ENCODE measurements at places on chromosomes 1 and 21.

GRCh38 chr1:31510304-31510703 lies 66.0 kb upstream of the TINAGL1 start:
- DNase-seq: peak; percentile 30

- no peak for DNase-seq
Observed at GRCh38 chr1:161106431-161106830, 8.3 kb downstream of the KLHDC9 start.

GRCh38 chr1:171127501-171127900 lies 36.8 kb downstream of the FMO3 start:
- DNase-seq: no peak

DNA sequence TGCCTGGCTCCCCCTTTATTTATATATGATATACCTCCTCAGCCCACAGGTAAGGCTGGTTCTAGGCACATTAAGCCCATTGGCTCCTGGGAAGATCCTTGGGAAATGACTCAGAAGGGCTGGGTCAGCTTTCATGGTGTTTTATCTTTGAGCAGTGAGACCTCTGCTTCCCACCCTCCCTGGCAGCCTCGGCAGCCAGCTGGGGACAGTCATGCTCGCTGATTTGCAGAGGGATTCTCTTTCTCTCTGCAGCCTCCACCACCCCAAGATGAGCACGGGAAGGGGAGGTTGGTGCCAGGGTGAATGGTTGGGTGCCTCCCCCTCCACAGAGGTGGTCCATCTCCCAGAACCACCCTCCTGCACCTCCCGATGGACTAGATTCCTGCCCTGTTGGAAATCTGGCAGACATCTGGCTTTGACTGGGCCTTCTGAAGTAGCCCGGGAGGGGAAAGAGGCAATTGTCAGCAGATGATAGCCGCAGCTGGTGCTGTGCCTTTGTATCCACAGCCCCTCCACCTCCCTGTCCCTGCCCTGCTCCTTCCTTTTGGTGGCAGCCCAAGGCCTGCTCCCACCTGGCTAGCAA lies 24.6 kb downstream of the IER5 start:
- peak; percentile 43 for DNase-seq

DNA sequence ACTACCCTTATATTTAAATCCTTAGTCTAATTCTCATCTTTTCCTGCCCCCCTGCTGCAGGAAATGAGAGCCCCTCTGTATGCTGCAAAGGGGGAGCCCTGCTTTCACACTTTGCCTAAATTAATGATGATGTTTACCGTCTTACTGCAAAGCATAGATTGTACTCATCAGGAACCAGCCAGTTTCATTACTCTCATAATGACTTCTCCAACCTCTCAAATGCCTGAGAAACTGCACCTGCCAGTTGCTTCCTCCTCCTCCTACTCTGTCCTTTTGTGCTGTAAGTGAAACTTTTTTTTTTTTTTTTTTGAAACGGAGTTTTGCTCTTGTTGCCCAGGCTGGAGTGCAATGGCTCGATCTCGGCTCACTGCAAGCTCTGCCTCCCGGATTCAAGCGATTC lies 101.7 kb downstream of the ADSS2 start:
- DNase-seq: peak; percentile 44

DNA sequence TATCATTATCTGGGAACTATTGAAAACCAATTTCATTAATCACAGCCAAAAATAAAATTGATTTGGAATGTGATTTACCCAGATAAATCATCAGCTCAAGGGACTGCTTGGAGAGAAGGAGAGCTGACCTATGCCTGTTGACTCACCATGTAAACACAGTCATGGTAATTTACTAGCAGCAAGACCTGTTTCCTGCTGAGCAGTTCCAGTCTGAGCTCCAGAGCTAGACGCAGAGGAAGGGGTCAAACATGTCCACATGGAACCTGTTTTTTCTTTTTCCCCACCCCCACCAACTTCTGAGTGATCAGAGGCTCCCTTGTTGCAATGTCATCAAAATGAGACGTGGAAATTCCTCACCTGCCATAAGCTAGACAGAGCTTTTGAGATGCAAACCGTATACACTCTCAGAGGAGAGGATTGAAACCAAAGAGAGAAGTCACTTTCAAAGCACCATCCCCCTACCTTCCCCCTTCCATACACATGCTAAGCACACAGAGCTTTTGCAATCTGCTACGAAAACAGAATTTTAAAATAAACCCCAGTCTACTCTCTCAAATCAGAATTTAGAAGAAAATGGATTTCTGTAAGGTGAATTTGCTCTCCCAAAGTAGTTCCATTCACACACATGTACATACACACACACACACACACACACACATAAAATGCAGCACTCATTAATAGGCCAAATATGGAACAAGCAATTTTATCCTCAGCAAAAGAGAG lies 55.9 kb upstream of the PTGFRN start:
- peak; percentile 87 for DNase-seq

GRCh38 chr1:8497210-8497819 lies 179.4 kb downstream of the SLC45A1 start:
- peak; percentile 41 for DNase-seq

DNA sequence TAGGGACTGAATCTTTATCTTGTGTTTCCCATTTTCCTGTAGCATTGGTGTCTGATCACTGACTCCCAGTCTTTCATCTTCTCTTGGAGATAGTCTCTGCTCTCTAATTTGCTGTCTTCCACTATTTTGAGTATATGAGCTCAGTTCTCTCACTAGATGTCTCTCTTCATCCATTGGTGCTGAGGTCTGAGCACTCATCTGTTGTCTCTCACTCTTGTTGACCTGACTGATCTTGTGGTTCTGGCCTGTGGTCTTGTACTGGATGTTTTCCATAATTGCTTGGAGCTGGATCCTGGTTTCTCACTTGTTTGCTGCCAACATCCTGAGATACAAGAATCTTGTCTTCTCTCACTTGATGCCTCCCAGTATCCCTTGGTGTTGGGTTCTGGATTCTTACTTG lies 25.1 kb upstream of the S100A11 start:
- DNase-seq: no peak

- peak; percentile 64 for DNase-seq
Observed at GRCh38 chr1:35708441-35708921, 10.2 kb downstream of the C1orf216 start.

DNA sequence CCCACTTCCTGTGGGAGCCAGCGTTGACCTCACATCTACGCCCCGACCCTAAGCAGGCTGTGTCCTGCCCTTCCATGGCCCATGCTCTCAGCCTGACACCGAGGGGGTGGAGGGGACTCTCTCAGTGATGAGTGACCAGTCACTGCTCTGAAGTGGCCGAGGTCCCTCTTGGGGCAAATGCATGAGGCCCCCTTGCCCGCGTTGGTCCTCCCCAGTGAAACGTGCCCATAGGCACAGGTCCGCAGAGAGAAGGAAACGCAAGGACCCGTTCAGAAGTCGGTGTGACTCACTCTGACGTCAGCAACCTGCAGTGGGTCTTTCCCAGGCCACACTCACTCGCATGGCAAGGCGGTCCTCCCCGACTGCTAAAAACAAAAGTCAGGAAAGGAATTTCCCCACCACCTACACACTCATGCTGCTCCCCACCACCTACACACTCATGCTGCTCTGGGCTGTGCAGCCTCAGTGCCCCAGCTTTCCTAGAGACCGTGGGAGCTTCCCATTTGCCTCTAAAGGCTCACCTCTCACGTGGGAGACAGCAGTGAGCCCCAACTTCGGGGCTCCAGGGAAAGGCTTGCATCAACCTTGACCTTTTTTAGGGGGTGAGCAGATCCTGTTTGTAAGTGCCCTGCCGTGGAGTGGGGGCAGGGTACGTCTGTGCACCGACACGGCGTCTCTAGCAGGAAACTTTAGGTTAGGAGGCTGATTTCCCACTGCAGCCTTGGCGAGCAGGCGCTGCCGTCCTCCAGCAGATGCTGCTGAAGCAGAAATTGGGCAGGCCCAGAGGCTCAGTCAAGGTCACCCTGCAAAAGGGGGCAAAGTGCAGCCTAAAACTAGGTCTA lies 11.4 kb downstream of the UBASH3A start:
- peak; percentile 86 for DNase-seq

- DNase-seq: no peak
Observed at GRCh38 chr21:39447264-39447663, 1.7 kb upstream of the LCA5L start.

GRCh38 chr1:85615586-85616363 lies 35.2 kb downstream of the CCN1 start:
- DNase-seq: peak; percentile 13

- DNase-seq: no peak
Observed at GRCh38 chr1:53107090-53107489, 35.3 kb downstream of the SLC1A7 start.

DNA sequence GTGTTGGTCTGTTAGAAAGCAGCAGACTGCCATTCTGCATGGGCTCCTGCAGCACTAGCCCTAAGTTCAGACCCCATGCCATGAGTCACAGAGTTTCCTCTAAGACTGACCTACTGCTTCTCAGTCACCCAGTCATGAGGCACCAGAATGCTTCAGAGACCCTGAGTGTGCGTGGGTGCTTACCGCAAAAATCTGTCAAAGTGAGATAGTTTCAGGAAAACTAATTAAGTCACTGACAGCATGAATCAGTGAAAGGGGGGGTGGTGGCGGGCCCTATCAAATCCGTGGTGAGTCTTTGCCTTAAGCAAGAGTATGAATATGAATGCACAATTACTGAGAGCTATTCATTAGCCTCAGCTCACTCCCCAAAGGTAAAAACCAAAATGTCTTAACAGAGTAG lies 98.1 kb downstream of the KCTD3 start:
- no peak for DNase-seq

- DNase-seq: peak; percentile 97
Observed at GRCh38 chr1:220235462-220235861, 36.8 kb downstream of the RAB3GAP2 start.

DNA sequence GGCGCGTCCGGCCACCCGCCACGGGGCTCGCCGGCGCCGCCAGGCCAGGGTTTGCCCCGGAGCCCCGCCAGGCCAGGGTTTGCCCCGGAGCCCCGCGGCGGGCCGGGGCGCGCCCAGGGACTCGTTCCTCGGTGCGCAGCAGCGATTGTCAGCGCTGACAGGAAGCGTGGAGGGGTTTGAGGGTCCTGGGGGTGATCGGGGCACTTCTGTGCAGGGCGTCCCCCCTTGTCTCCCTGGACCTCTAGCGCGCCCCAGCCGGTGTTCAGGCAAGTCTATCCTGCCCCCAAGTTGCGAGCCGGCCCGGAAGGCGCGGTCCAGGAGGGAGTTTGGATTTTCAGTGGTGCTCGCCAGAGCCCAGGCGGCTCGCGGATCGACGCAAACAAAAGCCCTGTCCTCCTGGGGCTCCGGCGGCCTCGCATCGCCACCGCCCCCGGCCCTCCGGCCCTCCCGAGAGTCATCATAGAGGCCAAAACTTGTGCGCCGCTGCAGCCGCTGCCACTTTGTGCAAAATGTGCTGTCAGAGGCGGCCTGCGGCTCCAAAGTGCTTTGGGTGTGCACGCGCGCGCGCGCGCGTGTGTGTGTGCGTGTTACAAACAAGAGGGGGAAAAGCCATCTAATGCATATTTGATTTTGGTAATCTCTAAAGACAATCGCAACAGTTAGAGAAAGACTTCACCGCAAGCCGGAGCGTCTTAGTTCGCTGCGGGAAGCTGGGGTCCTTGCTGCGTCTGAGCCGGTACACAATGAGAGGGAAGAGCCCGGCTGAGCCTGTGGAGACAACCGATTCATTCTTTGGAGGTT lies 1.0 kb downstream of the ROR1 start:
- peak; percentile 80 for DNase-seq

DNA sequence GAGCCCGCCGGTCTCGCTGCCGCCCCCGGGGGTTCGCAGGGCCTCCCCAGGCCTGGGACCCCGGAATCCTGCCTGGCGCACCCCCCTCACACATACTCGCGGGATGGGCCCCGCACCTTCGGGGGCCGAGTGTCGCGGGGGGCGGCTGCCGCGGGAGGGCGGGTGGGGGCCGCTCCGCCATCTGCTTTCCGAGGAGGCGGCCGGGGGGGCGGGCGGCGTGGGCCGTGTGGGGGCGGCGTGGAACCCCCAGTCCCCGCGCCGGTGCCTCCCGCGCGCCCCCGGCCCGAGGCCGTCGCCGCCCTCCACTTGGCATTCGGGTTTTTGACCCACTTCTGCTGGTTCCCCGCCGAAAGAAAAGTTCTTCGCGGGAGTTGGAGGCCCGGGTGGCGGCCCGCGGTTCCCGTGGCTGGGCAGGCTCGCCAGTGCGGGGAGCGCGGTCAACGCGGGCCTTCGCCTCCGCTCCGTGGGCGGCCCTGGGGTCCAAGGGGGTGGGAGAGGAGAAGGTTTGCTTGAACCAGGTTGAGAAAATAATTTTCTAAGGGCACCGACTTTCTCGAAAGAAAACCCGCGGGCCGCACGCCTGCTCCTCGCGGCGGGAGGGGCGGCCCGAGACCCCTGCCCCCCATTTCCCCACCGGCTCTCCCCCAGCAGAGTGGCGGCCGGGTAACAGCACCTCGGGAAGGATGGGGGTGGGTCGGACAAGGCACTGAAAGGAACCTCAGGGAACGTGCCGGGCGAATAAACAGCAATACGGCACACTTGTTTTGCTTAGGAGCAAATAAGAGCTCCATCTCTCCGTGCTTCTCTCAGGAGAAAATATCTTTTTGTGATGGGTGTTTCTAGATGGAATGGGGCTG lies 1.6 kb downstream of the PHF13 start:
- peak; percentile 29 for DNase-seq

- no peak for DNase-seq
Observed at GRCh38 chr21:37369307-37369854, 2.8 kb downstream of the DYRK1A start.

DNA sequence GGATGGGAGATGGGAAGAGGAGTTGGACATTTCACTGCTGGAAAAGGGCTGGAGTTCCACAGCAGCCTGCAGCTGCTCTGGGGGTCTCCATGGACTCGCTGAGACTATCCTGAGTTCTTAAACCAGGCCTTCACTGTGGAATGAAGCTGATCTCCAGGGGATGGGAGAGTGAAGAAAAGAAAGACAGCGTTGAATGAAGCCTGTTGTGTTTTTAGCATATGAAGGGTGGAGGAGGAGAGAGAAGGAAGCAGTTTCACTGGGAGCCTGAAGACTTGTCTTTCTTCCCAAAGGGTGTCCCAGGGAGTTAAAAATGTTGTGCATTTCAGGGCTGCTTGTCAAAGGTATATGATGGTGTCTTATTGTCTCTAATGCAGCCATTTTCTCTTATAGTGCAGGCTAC lies 9.2 kb downstream of the ROR1 start:
- no peak for DNase-seq

GRCh38 chr1:64535938-64536835 lies 66.3 kb downstream of the CACHD1 start:
- DNase-seq: peak; percentile 69

DNA sequence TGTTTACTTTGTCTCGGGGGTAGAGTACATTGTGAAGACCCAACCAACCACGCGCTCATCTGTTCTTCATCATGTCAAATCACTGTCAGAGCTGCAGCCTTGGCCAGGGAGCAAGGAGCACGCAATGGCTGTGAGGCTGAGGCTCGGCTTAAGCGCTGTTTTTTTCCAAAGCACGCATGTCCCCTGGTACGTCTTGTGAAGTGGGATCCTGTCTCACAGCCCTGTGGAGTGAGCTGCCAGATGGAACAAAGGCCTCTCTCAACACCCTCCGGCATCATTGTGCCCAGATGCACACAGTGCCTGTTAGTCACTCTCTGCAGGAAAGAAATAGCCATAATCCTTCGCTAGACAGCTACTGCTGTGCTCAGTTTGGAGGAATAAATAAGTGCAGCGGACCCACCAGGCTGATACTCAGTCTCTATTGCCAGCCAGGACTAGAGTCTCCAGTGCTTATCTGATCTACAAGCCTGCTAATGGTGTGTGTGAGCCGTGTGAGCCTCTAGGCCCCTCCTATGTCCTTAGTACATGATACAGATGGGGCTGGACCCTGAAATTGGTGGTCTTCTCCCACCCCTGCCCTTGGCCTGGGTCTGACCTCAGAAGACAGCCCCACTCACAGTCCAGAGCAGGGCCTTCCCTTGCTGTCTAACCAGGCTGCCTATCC lies 91.3 kb upstream of the COA6 start:
- DNase-seq: no peak

- DNase-seq: no peak
Observed at GRCh38 chr1:47407481-47407880, 8.6 kb upstream of the FOXE3 start.

GRCh38 chr1:10830961-10831668 lies 34.7 kb upstream of the CASZ1 start:
- DNase-seq: no peak
